Left lung (tissue), 14 donors: ENCODE measurements at places on chromosomes 1 and 21.

DNA sequence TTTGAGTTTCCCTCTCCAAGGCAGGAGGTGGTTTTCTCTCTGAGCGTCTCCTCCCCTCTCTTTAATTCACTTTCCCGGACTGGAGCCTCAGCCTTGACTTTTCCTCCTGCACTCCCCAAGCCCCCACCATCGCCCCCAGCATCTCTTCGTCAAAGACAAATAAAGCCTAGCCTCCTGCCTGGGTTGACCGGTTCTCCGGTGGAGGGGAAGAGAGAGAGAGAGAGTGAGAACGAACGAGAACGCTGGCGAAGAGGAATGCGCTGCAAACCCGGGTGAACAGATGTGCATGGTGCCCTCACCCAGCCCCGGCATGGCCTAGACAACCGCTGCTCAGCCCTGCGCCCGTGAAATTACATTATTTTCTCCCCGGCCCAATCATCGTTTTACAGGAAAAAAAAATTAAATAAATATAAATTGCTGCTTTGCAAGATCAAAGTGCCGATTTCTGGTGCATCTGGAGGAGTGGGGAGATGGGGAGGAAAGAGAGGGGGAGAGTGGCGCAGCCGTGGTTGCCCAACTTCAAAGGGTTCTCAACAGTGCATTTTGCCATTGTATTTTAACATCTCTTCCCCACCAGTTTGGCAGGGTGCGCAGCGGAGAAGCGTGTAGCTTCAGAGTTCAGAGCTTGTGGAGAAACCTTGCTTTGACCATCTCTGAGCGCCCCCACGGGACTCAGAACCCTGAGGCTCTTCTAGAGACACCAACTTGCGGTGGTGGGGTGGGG, 11.4 kb upstream of the TBX15 start:
- DNase-seq: no peak

DNA sequence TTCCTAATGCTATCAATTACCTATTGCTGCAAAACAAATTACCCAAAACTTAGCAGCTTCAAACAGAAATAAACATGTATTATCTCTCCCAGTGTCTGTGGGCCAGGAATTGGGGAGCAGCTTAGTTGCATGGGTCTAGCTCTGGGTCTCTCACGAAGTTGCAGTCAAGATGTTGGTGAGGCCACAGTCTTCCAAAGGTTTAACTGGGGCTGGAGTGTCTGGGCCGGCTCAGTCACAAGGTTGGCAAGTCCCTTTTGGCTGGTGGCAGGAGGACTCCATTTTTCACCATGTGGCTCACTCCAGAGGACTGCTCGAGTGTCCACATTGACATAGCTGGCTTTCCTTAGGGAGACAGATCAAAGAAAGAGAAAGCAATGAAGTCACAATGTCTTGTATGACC, 5.0 kb upstream of the LRP8 start:
- no peak for DNase-seq

GRCh38 chr1:71780681-71781080, 501.7 kb downstream of the NEGR1 start:
- no peak for DNase-seq

- no peak for DNase-seq
Measured at GRCh38 chr1:6958407-6959030, 173.3 kb downstream of the CAMTA1 start.

DNA sequence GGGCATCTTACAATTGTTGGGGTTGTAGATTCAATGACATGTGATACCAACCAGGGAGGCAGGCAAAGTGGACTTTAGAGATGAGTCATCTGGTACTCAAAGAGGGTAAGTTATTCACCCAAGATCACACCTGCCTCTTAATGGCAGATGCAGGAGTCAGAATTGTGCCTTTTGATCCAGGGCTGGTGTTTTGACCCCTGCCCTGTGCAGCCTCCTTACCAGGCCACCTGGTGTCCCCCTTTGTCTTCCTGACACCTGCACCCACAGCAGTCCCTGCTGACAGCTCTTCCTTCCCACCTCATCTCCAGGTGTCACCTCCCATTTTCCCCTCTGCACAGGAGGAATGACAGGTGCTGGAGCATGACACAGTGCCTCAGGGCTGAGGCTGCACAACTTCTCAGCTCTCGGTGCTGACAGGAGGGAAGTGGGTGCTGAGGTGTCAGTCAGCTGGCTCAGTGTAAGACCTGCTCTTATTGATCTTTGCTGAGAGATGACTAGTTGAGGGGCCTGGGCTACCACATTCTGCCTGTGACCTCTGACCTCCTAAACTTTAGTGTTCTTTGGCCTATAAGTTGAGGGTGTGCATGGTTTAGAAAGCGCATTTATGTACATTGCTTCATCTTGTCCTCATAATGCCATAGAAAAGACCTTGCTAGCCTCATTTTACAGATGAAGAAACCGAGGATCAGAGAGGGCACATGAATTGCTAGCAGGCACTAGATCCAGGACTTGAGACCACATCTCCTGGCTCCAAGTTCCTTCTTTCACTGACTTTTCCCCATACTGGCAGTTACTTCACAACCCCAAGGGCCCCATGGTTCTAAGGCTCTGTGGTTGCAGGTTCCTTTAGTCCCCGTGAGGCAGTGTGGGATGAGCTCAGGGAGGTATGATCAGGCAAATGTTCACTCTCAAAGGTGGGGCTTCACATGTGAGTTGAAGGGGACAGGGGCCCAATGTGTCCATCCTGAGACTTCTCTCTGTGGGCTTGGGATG, 31.3 kb downstream of the CACNA1E start:
- no peak for DNase-seq

- DNase-seq: no peak
Measured at GRCh38 chr1:44812822-44813543, 4.7 kb downstream of the BTBD19 start.

- no peak for DNase-seq
Measured at GRCh38 chr1:184025242-184025675, 12.3 kb downstream of the COLGALT2 start.

DNA sequence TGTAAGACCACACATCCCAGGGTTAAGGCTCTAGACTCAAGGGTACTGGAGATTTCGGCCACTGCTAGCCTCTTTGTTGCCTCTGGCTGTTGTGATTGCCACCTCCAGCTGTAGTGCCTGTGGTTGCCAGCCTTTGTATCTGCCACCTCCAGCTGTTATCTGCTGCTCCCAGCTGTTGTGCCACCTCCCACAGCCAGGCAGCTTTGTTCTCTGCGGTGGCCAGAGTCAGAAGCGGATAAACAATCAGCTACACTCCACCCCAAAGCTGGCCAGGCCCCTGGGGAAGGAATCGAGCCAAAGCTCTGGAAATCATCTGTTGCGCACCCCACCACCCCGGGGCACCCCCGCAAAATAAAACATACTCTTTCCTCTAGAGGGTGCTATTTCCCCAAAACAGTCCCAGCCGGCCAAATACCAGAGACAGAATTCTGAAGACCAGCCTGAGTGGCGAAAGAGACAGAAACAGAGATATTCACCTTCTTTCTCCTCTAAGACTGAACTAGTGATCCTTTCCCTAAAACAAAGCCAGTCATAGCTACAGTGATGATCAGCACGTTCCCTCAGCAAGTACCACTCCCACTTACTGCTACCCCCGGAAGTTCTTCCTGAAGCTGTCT, 14.8 kb upstream of the PIGM start:
- no peak for DNase-seq

- peak; percentile 75 for DNase-seq
Measured at GRCh38 chr1:3631320-3632260, 6.8 kb downstream of the TPRG1L start.

GRCh38 chr1:19360016-19360415, 47.9 kb downstream of the SLC66A1 start:
- DNase-seq: no peak

DNA sequence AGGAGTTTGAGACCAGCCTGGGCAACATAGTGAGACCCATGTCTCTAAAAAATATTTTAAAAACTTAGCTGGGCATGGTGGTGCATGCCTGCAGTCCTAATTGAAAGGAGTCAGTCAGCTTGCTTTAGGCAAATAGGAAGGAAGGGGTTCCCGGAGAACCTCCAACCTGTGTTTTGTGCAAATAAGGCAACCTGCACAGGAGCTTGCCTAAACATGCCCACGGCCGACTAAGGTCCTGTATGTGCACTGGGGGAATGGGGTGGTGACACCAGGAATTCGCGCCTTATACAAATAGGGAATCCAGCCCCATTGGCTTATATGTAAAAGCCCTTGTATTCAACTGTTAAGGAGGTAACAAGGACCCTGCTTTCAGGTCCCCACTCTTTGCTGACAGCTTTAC, 429.2 kb upstream of the ZP4 start:
- DNase-seq: no peak

- DNase-seq: peak; percentile 64
Measured at GRCh38 chr1:68049941-68050878, at the start of gene DIRAS3. Gene DIRAS3 (minus strand): TSS chr1:68050627. CDS start chr1:68047297, 3,330 bp downstream.

- peak; percentile 94 for DNase-seq
Measured at GRCh38 chr1:167043752-167044488, 46.3 kb downstream of the GPA33 start.

GRCh38 chr1:95118710-95119109, 1.6 kb downstream of the TLCD4 start:
- no peak for DNase-seq

GRCh38 chr1:231964961-231965360, 338.4 kb downstream of the DISC1 start:
- DNase-seq: no peak

- DNase-seq: no peak
Measured at GRCh38 chr1:230149751-230150584, 82.9 kb downstream of the GALNT2 start.

- DNase-seq: peak; percentile 94
Measured at GRCh38 chr1:165696625-165697100, 1.7 kb downstream of the ALDH9A1 start.

GRCh38 chr1:15205586-15206346, 41.3 kb upstream of the FHAD1 start:
- no peak for DNase-seq

DNA sequence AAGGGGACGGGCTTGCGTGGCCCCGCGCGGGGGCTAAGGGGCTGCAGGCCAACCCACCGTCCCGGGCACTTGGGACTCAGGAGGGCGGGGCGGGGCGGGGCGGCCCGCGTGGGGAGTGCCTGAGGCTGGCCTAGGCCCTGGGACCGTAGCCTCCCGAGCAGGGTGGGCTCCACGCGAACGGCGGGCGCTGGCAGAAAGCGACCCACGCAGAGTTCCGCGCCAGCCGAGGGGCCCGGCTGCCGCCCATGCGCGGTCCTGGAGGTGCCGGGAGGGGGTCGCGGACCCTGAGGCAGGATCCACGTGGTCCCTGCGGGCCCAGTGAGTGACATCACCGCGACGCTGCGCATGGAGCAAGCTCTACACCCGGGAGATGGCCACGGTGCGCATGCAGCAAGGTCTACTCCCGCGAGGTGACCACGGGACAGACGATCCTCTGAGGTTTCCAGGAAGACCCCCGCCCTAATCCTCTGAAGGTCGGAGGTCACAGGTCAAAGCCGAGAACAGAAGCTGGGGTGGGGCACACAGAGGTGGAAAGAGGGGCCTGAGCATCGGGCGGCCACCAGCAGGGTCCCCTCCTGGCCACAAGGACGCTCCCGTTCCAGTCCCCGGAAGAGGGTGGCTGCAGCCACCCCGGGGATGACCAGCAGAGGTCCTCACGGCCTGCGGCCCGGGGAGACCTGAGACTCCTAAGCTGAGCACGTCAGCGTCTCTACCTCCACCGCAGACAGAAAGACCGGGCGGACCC, 13.5 kb upstream of the SLC19A1 start:
- DNase-seq: peak; percentile 90

DNA sequence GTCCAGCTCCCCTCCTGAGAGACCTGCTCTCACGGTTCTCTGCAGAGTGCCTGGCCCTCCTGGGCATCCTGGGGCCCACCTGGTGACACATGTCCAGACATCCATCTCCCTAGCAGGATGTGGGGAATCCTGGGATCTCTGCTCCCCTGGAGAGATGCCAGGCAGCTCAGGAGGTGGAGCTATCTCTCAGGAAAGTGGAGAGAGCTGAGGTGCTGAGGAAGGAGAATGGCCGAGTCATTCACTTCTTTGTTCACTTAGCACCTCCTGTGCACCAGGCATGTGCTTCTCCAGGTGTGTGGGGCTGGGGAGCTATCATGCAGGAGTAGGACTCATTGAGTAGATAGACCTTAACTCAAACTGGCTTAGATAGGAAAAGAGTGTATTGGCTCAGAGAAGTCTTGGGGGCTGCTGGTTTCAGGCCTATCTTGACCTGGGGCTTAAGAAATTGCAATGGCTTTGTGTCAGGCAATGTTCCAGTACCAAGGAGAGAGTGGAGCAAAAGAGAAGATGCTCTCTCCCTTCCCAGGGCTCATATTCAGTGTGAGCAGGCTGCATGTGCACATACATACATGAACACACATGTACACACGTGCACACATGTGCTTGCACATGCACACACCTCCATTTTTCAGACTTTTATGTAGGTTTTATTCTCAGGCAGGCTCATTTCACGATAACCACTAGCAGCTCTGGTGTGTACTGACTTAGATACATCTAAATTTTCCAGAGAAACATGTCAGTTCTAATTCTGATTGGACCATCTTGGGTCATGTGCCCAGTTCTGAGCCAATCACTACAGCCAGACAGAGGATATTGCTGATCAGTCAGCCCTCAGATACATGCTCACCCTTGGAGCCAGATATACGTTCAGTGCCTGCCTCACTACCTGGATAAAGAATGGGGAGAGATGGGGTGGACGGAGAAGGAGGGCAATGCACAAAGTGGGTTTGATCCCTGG, 437.6 kb downstream of the PTPRU start:
- DNase-seq: no peak

- no peak for DNase-seq
Measured at GRCh38 chr1:94887603-94888171, 39.2 kb downstream of the CNN3 start.

GRCh38 chr1:185016880-185017279, 28.5 kb upstream of the RNF2 start:
- no peak for DNase-seq

DNA sequence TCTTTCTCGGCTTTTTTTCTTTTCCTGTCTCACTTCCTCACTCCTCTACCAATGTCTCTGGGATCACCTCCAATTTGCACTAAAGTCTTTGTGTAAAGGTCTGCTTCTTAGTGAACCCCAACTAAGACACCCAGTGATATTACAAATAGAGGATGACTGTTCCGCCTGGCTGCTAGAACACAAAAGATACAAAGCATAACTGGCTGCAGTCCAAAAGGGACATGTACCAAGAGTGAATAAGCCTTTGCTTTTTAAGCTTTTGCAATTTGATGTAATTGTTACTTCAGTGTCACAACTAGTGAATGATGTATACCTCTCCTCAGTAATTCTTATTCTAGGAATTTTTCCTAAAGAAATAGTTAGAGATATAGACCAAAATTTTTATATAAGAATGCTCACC, 82.8 kb upstream of the BEND5 start:
- no peak for DNase-seq

- DNase-seq: no peak
Measured at GRCh38 chr1:203526572-203526971, 32.6 kb downstream of the OPTC start.

- no peak for DNase-seq
Measured at GRCh38 chr1:11559591-11559970, 80.6 kb downstream of the DISP3 start.

DNA sequence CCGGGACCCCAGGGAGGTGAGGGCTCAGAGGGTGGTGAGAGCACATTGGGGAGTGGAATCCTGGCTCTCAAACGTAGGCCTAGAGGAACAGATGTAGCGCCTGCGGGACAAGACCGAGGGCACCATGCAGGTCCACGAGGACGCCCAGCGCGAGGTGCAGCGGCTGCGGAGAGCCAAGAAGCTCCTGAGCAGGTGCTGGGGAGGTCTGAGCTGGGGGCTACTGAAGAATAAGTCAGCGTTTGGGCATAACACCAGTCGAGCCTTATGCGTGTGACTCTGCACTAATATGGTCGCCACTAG, 2.6 kb upstream of the NBPF3 start:
- no peak for DNase-seq

- DNase-seq: no peak
Measured at GRCh38 chr1:212853658-212854057, 4.4 kb upstream of the FLVCR1 start.
